GM23248 (cell line): ENCODE measurements at places on chromosomes 16 and 17.

GRCh38 chr16:52827456-52827855, 225.2 kb downstream of the CHD9NB start:
- DNase-seq: no peak

DNA sequence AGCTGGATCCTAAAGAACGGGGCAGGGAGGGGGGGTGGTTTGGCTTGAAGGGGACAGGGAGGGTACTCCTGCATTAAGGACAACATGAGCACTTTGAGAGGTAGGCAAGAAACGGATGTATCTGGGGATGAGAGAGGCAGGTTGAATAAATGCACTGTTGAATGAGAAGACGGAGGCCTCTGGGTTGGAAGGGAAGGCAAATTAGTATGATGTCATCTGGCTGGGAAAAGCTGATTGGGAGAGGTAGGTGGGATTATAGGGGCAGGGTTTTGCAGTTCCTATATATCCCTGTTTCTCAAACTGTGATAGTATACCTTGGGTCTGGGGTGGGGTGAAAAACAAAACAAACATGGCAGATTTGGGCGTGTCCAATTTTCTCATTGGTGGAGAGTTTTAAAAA, 44.3 kb downstream of the PRKAR1A start:
- no peak for DNase-seq

DNA sequence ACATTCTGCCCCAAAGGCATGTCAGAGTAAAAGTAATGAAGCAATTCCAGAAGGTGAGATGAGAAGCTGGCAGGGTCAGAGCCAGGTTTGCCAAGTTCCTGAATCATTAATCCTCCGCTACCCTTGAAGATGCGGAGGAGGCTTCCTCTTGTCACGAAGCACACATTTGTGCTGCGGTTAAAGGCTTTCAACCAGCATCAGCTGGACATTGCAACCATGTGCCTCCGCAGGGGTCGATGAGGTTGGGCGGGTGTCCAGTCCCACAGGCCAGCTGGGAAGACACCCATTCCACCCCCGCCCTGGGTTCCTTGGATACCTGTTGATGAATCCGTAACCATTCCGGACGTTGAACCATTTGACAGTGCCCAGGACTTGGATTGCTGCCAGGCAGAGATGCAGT, 1.3 kb downstream of the YBX2 start:
- DNase-seq: peak; percentile 36

DNA sequence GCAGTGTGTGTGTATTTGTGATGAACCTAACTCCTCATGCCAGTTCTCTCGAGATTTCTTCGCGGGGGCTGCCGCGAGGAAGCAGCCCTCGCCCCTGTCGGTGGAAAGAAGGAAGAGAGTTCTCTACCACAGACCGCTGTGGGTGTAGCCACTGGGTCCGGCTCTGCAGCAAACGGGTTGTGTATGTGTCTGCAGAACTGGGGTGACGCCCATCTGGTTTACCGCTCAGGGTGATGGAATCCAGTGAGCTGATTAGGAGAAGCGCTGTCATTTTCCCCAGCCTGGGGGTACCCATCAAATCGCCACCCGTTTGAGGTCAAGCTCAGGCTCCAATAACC, 7.7 kb downstream of the CORO6 start:
- peak; percentile 81 for DNase-seq

DNA sequence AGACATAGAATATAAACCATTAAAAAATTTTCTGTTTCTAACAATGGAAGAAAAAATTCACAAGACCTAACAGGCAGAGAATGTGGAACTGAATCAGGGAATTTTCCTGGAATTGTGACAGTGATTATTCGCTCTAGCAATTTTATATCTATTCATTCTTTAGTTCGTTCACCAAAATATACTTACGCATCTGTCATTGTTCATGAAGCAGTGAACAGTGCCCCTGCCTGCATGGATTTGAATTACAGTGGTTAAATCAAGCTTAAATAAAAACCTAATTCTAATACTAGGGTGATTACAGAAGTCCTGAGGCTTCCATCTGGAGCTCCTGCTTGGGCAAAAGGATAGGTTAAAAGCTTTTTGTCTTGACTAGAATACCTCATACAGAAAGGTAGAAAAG, 48.6 kb downstream of the ABCA8 start:
- DNase-seq: peak; percentile 26

DNA sequence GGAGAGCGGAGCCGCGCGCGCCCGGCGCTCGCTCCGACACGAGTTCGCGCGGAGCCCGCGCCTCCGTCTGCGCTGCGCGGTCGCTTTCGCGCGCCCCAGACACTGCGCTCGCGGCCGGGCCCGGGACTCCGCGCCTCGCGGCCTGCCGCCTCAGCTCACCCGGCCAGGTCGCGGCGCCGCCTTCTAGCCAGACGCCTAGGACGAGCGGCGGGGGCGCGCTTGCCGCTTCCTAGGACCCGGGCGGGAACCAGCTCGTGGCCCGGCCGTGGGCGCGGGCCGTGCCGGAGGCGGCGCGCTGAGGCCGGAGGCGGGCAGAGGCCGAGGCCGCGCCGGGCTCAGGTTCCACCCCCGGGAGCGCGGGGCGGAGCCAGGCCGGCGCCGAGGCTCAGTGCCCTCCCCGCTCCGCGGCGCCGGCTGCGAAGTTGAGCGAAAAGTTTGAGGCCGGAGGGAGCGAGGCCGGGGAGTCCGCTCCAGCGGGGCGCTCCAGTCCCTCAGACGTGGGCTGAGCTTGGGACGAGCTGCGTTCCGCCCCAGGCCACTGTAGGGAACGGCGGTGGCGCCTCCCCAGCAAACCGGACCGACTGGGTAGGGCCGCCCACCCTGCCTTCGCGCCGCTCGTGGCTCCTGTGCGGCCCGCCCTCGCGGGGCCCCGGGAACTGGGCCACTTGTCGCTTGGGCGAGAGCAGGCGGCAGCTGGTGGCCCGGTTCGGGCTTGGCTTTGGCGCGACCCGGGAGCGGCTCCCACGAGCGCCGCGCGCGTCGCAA, at the start of gene SPHK1:
SPHK1 (plus strand) TSS at position 388 of the 765 bp plus-strand sequence. CDS start 1,036 bp downstream, outside the sequence.
- DNase-seq: peak; percentile 95

DNA sequence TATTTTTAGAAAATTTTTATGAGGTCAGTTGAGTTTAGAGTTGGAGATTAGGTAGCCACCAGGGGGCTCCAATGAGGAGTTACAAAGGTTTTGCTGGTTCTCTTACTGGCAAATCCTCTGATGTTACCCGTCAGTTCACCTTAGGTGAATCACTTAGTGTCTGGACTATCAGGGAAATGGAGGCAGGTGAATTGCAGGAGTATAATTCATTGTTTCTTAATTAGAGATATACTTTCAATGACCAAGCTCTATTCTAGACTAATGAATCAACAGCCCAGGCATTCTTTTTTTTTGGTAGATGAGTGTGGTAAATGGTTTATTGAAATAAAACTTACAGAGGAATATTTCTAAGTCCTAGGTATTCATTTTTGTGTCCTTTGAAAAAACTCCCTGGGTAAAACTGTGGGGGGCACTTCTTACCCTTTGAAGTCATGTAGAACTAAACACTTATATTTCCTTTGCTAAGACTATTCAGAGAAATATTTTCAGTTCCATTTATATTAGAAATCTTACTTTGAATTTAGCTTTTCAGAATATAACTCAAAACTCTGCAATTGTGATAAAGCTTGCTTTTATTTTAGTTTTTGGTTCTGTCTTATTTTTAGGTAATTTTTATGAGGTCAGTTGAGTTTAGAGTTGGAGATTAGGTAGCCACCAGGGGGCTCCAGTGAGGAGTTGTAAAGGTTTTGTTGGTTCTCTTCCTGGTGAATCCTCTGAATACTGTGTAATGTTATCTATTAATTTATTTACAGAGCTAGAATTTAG, 17.7 kb downstream of the PSMD11 start:
- peak; percentile 80 for DNase-seq

- DNase-seq: no peak
Observed at GRCh38 chr17:83164490-83164889, 85.1 kb downstream of the METRNL start.

GRCh38 chr17:2724784-2725164, 13.2 kb upstream of the CLUH start:
- DNase-seq: peak; percentile 61

DNA sequence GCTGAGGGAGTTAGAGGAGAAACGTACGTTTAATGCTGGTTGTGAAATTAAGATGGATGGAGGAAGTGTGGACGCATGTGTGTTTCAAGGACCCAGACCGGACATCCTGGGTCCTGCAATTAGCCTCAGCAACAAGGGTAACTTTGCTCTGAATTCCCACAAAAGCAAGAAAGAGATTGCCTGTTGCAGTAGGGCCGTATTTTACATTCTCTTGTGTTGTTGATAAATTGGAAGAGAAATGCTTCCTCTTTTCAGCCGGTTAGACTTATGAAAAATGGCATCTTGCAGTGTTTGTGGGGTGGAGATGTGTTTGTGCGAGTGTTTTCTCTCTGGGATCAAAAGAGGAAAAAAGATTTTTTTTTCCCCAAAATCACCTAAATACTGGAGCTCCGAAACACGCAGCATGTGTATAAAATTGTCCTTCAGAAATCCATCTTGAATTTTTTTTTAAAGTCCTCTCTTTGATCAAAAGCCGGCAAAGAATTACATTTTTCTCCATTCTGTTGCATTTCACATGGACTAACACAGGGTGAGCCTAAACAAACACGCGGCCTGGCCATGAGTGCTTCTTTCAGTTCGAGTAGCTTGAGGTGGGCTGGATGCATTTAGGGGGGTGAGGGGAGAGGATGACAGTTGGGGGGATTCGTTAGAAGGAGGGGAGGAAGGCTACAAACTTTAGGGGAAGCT, 251.6 kb downstream of the C16orf95 start:
- DNase-seq: no peak

DNA sequence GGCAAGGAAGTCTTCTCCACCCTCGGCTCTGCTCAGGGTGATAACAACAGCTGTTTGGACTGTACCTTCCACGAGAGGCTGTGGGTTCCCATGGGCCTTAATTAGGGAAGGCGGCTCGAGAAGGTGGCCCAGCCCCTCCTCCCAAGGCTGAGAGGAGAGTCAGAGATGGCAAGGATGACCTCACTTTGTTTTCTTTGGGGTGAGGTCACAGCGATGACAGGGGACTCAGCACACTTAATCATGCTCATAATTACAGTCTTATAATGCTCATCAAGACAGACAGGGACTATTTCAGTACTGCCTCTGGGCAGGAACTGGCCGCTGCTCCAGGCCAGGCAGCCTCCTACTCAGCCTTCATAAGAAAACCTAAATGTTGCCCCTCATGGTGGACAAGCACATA, 19.7 kb downstream of the WFDC1 start:
- peak; percentile 20 for DNase-seq

DNA sequence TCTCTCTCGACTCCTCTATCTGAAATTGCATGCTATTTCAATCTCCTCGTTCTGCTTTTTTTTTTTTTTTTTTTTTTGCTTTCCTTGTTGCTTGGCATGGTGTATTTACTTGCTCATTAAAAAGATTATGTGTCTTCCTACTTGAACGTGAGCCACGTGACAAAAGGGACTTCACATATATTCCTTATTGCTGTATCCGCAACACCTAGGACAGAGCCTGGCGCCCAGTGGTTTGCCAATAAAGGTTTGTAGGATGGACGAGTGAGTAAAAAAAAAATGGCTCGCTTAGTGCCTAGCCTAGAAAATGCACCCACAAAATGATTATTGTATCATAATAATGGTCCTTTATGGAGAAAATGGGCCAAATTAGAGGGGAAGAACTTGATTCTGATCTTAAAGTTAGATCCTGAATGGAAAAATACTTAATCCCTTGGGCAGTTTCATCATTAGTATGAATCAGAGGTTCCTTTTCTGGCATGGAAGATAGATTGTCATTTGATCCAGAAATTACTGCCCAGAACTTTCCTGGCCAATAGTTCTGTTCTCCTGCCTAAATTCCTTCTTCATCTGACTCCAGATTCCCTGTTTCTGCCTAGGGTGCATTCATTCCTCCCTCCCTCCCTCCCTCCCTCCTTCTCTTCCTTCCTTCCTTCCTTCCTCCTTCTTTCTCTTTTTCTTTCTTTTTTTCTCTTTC, 13.6 kb upstream of the TMEM220 start:
- DNase-seq: peak; percentile 84

DNA sequence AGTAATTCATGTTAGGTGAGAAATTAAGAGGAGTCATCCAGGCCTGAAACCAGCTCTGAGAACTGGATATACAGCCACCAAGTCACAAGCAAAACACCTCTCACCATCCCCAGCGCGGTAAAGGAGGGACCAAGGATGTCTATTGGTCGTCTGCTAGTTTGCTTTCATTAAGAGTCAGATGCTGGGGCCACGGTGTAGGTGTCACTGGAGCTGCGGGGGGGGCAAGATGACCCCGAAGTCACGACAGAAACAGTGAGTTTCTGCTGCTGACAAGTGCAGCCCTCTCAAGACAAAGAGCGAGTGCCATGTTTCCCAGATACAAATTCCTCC, 790 bp downstream of the NCBP3 start:
- DNase-seq: peak; percentile 58

- DNase-seq: no peak
Observed at GRCh38 chr17:58344047-58344790, 7.8 kb downstream of the SUPT4H1 start.

GRCh38 chr17:76048025-76048605, 21.0 kb upstream of the EVPL start:
- DNase-seq: no peak

- no peak for DNase-seq
Observed at GRCh38 chr17:43573579-43574321, 27.6 kb upstream of the ETV4 start.

GRCh38 chr16:11794996-11795886, 1.8 kb downstream of the ZC3H7A start:
- peak; percentile 35 for DNase-seq

DNA sequence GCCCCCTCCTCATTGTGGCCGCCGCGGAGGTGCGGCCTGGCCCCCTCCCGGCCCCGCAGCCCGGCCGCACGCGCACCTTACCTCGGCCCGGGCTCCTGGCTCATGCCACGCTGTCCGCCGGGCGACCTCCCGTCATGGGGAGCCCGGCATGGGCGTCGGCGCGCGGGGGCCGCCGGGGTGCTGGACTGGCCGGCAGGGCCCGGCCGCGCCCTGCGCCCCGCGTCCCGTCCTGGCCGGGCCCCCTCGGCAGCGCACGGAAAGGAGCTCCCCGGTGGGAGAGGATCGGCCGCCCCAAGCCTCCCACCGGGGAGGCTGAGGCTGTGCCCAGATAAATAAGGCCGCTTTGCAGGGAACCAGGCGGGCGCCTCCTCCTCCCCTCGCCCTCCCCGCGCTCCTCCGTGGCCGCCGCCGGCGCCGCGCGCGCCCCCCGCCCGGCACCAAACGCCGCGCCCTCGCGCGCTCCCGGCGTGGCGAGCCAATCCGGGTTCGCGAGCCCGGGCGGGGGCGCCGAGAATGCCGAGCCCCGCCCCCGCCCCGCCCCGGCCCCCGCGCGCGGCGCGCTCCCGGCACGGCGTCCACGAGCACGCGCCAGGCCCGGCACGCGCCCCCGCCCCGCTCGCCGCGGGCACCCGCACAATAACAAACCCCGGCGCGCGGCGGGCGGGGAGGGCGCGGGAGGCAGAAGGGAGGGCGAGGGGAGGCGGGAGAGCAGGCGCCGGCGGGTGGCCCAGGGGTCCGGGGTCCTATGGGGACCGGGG, at the start of gene FBXL16:
FBXL16 (minus strand) TSS at position 371 of the 758 bp plus-strand sequence. CDS start 8,396 bp downstream, outside the sequence.
- no peak for DNase-seq

DNA sequence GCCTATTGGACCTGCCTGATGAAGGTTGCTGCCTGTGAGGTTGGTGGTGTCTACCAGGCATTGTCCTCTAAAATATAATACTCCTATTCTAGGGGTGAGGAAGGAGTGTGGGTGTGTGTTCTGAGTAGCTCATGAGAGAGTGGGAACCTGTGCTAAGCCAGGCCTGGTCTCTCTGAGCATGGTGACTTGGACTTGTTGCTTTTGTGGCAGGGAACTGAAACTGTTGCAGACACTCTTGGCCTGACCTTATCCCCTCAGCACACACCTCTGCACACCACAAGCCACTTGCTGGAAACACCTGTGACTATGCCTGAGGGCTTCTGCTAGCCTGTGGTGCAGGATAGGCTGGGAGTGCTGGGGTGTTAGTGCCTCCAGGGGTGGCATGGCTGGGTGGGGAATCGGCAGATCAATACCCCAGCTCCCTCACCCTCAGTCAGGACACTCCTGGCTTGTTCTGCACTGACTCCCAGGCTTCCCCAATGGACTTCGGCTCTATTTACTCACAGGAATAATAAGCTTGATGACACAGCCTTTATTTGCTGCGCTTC, 29.9 kb downstream of the PLCG2 start:
- DNase-seq: no peak
